ENCODE measurements at places on chromosomes 1 and 21.

DNA sequence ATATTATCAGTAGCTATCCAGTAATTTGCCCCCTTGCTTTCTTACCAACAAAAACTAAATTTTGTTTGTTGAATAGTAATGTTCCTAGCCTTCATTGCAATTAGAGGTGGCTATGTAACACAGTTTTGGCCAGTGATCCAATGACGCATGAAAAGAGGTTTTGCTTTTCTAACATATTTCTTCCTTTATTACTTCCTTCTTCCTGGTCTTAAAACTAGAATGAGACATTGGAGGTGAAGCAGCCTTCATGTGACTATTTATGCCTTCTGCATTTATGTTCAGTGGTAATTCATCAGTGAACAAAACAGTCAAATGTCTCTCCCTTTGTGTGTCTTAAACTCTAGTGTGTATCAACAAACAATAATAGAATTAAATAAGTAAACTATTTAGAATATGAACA is 35.5 kb downstream of the LRIF1 start:
- no peak for DNase-seq

- no peak for DNase-seq
Measured at GRCh38 chr21:20329636-20330035, 668.6 kb upstream of the NCAM2 start.

- no peak for DNase-seq
Measured at GRCh38 chr1:169044971-169045370, 61.5 kb upstream of the ATP1B1 start.

GRCh38 chr1:5312862-5313261 is 658.5 kb downstream of the AJAP1 start:
- no peak for DNase-seq
